ENCODE measurements at places on chromosomes 6 and 20. TPM values are rescaled to one million over a fixed set of nuclear protein-coding genes. Genes with fewer than 3 reads are reported as not detected.

The RAB23 gene
- polyA plus RNA-seq: 43.5 TPM

- DNase-seq: no peak
Observed at GRCh38 chr20:13200767-13201500, 20.1 kb upstream of the ISM1 start.

DNA sequence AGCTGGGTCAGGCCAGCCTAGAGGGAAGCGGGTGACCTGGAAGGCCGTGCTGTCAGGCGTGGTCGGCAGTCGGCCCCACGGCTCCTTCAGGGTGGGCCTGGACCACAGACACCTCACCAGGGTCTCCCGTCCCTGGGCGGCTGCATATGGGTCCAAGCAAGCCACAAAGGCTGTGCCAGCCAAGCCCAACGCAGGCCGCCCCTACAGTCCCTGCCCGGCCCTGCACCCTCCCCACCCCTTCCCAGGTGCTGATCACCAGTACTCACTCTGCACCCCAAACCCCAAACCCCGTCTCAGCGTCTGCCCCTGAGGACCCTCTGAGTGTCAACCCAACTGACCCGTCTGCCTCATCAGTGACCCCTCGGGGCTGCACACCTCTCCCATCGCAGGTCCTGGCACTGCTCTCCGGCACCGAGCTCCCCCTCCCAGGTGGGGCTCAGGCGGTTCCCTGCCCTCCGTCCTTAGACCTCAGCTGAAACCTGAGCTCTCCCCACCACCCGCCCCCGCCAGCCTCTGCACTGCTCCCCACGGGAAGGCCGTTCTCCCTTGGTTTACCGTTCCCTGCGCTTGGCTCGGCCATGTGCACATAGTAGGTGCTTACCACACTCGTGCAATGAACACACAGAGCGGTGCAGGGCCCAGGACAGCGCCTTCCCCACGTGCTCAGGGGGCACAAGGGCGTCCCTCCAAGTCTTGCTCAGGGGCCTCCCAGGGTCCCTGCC, 1.5 kb upstream of the PPDPF start:
- DNase-seq: no peak

DNA sequence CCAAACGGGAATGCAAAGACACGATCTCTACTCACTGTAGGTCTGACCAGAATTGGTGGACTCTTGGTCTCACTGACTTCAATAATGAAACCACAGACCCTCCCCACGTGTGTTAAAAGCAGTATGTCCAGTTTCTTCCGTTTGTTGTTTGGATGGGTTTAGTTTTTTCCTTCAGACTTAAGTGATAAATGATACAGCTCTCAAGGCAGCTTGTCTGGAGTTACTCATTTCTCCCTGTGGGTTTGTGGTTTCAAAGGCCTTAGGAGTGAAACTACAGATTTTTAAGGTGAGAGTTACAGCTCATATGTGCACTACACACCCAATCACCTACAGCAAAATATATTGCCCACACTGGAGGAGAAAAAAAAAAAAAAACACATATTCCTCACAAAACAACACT, 86.7 kb upstream of the STMND1 start:
- no peak for DNase-seq
